Activated naive CD8-positive, alpha-beta T cell treated with anti-CD3 and anti-CD28 coated beads, Interleukin-2, amount 10 ng/mL, durations not matched to agents 7 days and 5 days (primary cell): ENCODE measurements at places on chromosomes 3 and 15. TPM values are rescaled to one million over a fixed set of nuclear protein-coding genes. Genes with fewer than 3 reads are reported as not detected.

Gene ANKRD63
- total RNA-seq = 0.26 TPM

Gene GPR27
- total RNA-seq = 0.17 TPM

Gene CA12
- not detected for total RNA-seq

Gene PLA2G4E
- not detected for total RNA-seq

Gene FAM107A
- not detected for total RNA-seq

Gene PCCB
- total RNA-seq = 25.2 TPM

DNA sequence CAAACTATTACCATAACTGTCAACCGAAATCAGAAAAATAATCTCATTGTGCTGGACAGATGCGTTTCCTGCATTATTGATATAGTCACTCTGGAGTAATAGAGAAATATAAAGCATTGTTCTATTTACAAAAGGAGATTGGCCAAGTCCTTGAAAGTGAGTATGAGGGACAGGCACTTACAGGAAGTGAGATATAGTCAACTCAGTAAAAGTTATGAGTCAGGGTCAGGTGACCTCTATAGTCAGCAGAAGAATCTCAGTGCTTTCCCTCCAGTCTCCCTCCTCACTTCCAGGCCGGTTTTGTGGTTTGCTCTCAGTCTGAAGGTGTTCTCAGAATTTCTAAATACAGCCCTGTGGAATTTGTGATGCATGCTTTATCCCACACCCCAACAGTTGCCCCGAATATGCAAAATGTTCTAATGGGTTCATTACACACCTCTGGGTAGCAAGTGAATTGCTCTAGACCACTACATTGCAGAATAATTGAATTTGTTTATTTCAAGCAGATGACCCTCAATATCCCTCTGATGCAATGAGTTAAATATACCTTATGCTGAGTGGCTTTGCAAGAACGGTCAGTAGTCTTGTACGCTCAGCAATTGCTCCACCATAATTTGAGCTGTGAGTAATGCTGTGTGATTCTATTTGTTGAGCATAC, 787.7 kb downstream of the MCTP2 start:
- no peak for DNase-seq

GRCh38 chr15:71143373-71144310, 28.4 kb downstream of the THSD4 start:
- DNase-seq = no peak

DNA sequence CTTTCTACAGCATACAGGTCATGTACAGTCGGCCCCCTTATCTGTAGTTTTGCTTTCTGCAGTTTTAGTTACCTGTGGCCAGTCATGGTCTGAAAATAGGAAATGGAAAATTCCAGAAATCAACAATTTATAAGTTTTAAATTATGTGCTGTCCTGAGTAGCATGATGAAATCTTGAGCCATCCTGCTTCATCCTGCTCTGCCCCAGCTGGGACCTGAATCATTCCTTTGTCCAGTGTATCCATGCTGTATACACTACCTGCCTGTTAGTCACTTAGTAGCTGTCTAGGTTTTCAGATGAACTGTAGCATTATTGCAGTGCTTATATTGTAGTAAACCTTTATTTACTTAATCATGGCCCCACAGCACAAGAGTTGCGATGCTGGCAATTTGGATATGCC, 44.8 kb downstream of the AP4E1 start:
- no peak for DNase-seq

DNA sequence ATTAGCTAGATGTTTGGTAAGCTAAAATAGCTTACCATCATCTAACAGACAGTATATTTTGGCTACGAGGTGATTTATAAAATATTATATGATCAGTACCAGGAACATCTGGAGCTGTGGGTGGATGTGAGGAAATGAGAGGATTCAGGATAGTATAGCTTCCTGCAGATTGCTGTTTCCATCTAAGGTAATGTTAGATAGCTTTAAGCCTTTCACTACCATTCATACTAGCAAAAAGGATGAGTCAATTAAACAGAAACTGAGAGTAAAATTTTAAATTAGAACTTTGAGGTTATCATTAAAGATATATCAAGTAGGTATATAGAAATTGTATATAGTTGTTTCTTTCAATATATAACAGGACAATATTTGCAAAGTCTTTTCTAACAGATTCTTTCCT, 8.0 kb downstream of the ZBTB20 start:
- DNase-seq = no peak

- DNase-seq = no peak
Observed at GRCh38 chr3:104596054-104596453, 770.7 kb upstream of the ALCAM start.
